HL-60 (cell line): ENCODE measurements at places on chromosomes 16 and 17.

DNA sequence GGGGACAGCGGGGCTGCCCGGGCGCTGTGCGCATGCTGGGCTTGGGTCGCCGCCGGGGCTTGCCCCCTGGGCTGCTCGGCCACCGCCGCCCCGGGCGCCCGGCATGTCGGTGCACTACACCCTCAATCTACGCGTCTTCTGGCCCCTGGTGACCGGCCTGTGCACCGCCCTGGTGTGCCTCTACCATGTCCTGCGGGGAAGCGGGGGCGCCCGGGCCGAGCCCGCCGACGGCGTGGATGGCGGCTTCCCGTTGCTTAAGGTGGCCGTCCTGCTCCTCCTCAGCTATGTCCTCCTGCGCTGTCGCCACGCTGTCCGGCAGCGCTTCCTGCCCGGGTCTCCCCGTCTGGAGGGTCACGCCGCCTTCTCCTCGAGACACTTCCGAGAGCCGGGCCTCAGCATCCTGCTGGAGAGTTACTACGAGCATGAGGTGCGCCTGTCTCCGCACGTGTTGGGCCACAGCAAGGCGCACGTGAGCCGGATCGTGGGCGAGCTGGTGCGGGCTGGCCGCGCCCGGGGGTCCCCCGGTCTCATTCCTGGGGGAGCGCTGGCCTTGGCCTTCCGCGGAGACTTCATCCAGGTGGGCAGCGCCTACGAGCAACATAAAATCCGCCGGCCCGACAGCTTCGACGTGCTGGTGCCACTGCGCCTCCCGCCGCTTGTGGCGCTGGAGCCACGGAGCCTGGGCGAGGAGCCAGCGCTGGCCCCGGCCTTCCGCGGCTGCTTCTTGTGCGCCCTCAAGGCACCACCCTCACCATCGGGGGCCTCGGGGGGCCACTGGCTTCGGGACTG, 789 bp downstream of the ITPRIPL2 start:
- no peak for DNase-seq

DNA sequence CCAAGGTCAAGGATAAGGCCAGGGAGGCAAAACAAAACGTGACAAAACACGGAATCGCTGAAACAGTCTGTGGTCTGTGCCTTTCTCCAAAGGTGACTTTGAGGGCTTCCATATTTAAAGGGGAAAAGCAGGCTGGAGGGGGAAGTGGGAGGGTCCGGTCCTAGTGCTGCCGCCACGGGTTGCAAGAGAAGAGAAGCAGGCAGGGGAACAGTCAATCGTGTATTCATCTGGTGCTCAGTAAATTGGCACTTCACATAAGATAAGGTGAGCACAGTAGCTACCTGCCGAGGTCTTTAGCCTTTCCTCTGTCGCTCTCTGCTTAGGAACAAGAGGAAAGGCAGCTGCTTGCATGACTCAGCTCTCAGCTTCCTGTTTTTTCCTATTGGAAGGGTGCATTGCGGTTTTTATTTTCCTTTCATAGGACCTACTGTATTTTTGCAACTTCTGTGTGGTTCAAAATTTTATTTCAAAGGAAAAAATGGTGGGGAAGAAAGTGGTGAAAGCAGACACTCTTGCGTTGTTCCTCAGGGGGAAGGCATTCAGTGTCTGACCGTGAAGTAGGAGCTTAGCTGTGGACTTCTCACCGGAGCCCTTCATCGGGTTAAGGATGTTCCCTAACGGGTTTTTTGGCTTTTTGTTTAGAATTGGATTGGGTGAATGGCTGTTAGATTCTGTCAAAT, 7.1 kb upstream of the LGALS3BP start:
- peak; percentile 74 for DNase-seq

DNA sequence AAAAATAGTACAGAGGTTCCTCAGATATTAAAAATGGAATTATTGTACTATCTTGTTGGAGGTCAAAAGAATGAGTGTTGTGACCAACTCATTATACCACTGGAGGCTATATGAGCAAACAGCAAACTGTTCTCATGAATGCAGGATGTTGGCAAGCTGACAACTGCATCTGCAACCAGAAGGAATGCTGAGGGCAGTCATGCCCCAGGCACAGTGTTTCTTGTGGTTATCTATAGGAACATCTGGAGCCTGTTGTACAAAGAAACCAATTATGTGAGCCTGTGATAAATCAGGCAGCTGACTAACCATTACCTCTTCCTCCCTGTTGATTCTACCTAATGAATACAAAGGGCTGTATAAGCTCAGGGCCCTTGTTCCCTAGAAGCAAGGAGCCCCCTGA, 2057.1 kb downstream of the TP53TG3F start:
- DNase-seq: no peak

DNA sequence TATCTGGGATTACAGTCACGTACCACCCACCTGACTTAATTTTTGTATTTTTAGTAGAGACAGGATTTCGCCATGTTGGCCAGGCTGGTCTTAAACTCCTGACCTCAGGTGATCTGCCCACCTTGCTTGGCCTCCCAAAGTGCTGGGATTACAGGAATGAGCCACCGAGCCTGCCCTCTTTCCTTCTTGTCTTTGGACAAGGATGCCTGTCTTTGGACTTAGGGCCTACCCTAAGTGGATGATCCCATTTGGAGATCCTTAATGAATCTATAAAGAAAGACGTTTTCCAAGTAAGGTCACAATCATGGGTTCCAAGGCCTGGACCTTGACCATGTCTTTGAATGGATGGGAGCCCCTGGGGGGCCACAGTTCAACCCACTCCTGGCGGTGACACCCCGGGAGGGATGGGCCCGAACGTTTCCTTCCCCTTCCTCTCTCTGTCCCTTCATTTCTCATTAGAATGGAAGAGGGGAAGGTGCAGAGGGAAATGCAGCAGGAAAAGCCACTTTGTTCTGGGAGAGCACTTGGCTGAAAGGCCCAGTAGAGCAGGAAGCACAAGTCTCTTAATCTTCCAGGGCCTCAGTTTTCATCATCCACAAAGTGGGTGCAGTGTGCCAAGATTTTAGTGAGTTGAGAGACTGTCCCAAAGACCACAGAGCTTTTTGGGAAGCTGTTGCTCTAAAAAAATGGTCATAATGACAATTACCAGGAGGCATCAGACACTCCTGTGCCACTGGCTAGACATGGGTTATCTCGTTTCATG, 353.3 kb downstream of the SEC14L1 start:
- no peak for DNase-seq

- DNase-seq: no peak
Measured at GRCh38 chr17:27558341-27558740, 72.6 kb upstream of the LGALS9 start.

GRCh38 chr16:35731341-35732040, 2272.1 kb downstream of the TP53TG3F start:
- DNase-seq: no peak

DNA sequence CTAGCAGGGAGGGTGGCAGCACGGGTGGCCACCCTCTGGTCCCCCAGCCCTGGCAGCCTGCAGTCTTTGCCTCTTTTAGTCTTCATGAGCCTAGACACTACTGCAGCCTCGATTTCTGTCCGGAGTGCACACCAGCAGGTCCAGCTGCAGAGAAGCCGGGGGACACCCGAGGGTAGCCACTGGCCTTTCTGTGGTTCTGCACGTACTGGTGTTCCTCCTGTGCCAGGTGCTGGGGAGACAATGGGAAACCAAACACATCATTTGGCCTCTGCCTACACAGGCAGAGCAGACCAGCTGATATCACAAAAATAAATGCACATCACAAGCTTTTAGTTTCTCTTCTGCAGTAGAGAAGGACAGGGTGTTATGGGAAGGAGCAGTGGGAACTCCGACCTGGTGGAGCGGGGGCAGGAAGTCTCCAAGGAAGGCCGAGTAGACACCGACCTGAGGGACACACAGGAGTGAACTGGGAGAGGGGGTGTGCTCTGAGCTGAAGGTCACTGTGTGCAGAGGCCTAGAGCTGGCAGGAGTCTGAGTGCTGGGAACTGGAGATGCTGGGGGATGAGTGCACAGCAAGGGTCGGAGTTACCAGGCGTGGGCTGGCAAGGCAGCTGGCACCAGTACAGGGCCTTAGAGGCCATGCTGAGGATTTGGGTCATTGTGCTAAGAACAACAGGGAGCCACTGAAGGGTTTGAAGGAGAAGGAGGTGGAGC, 23.1 kb downstream of the GPT2 start:
- no peak for DNase-seq

GRCh38 chr16:1290860-1291575, 18.4 kb upstream of the UBE2I start:
- no peak for DNase-seq

DNA sequence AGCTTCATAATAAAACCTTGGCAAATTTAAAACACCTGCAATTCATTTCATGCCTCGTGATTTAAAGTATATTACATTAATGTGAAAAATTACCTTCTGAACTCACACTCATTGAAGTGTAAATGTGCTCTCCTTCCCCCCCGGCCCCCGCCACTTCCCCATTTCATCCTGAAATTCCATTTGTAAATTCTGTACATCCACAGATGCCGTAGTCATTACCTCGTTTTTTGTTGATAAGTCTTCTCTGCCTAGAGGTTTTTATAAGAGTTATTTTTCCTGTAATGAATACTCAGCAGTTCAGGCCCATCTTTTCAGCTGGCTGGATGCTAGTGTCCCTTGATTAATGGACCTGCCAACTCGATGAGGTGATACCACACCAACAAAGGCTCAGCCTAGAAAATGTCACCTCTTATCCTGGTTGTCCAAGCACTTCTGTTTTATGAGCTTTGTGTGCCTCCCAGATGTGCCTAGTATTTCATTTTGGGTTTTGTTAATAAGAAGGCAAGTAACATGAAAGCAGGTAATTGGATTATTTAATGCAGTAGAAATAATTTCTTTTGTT, 64.8 kb upstream of the KIFC3 start:
- no peak for DNase-seq

DNA sequence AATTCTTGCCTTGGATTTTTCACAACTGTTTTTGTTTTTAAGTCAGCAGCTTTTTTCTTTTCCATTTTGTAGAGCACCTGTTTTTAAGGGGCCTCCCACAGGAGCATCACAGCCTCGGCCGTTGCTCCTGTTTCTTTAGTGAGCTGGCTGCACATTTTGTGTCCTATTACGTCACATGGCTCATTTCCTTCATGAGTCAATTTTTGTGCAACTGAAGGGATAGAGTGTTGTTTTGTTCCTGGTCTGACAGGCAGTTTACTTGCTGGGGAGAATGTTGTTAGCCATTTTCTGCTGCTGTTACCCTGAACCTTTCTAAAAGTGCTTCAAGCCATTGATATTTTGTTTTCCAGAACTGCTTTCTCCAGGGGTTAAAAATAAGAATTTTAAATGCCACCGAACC, 45.0 kb upstream of the CRISPLD2 start:
- DNase-seq: peak; percentile 58

DNA sequence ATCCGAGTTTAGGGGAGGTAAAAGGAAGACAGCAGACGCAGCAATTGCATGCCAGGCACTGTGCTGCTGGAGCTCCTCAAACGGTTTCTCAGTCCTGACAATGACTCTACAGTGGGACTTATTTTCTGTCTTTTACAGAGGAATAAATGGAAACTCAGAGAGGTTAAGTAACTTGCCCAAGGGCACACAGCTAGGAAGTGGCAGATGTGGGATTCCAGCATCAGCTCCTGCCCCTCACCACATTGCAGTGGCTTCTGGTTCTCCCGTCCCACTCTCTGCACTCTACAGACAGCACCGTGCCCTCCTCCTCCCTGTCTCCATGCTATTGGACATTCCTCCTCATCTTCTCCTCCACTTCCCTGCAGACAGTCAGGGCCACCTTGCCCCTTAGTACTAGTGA, 74.2 kb upstream of the KSR1 start:
- no peak for DNase-seq

GRCh38 chr17:8502126-8502525, 66.4 kb downstream of the NDEL1 start:
- no peak for DNase-seq

- peak; percentile 22 for DNase-seq
Measured at GRCh38 chr17:35086931-35087573, 23.5 kb upstream of the RFFL start.

- DNase-seq: no peak
Measured at GRCh38 chr17:50110591-50111349, 15.6 kb downstream of the PDK2 start.

DNA sequence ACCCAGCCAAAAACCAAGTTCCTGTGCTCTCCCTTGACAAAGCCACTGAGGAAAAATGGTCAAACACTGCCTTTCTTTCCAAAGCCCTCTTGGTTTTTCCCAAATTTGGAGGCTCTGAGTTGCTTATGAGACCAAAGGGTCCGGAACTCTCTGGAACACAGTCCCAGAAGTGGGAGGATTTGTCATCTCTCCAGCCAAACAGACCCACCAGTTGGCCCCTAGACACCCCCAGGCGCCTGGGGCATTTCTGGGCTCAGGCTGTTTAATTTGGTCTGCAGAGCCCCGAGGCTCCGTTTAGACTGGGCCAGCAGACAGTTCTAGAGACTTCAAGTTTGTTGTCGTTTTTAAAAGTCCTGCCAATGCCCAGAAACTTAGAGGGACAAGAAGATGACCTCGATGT, 239.1 kb downstream of the SEC14L1 start:
- DNase-seq: no peak

- no peak for DNase-seq
Measured at GRCh38 chr16:69523566-69524305, 42.0 kb upstream of the NFAT5 start.

DNA sequence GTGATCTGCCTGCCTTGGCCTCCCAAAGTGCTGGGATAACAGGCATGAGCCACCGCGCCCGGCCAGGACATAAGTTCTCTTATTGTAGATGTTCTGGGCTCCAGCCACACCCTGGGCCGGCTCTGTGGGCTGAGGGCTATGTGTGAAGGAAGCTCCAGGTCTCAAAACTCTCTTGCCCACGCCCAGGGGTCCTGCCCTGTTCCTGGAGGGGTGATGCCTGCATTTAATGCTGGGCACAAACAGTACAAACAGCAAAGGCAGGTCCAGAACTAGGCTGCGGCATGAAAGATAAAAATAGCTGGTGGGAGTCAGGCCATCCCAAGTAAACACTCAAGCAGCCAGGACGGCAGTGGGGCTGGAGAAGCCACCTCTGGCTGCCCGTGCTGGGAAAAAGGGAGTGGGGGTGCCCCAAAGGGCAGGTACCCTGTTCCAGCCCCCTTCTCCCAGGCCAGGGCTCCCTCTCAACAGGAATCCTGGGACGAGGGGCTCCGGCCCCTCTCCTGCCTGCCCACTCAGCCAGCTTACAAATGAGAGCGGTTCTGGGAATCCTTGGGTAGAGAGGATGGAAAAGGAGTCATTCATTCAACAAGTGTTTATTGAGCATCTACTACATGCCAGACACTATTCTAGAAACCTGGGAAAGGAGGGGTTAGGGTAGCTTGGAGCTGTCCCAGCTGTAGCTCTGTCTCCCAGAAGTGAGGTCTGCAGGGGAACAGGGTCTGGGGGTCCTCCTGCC, 4.6 kb downstream of the TRIM47 start:
- no peak for DNase-seq

DNA sequence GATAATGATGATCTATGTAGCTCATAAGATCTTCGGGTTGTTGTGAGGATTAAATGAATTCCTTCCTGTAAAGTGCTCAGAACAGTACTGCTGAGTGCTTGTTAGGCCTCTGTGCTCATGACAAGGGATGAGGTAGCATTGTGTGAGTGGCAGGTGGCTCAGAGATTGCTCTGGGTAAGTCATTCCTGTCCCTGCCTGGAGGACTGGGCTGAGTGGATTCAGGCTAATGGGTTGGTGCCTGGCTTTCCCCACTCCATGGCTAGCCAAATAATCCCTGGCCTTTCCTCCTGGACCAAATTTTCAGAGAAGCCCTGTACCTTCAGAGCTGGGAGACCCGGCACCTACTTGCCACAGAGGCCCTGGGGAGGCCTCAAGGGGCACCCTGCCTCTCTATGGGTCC, 1.3 kb upstream of the CCDC92B start:
- DNase-seq: no peak
